ENCODE measurements at places on chromosomes 2 and 18.

DNA sequence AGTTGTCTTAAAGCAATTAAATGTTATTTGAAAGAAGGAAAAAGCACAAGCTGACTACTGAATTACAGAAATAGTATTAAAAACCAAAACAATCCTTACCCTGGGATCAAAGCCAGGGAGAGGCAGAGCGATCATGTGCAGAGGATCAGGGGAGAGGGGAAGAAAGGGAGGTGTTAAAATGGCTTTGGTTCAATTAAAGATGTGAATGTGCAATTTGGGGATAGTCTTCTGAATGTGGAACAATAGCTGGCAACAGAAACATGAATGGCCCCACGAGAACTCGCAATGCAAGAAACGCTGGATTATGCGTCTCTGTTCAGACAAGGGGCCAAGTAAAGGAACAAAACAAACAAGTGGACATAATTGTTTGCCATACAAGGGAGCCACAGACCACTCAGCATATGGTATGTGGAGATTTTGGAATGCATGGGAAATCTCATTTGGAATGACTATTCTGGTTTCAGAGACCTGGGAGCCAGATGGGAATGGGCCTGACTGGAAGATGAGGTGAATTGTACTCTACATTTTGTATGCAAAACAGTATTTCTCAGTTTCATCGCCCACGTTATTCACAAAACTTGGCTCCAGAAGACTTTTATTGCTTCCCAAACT is 155.4 kb downstream of the SLC4A3 start:
- DNase-seq = no peak

DNA sequence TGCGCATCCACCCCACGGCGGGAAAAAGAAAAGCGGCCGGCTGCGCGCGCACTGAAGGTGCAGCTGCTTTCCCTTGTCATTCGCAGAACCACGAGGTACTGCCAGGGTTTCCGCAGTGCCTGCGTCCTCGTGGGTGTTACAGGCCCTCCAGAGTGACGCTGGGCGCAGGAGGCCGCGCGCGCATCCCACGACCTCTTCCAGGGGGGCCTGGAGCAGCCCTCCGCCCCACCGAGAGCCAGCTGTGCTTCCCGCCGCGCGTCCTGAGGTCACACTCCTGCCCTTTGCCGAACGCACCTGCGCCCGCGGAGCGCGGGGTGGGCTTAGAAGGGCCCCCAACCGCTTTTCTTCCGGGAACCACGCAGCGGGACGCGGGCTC is 378 bp upstream of the IAH1 start:
- peak; percentile 46 for DNase-seq

- peak; percentile 24 for DNase-seq
Measured at GRCh38 chr2:33034784-33035183, 88.0 kb downstream of the LTBP1 start.

DNA sequence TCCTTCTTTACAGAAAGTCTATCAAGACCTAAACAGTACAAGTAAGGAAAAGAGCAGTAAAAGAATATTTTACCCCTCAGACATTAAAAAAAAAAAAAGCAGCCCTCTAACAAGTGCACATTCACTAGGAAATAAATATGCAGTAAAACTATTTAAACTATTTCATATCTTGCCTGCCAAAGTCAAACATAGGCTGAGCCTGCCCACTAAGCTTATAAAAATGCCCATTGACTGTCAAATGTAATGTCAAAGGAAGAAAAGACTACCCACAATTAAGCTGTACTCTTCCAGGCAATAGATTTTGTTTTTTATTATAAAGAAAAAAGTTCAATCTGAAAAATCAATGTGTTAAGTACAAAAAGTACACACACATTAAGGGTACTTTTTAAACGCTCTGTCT is 11.8 kb downstream of the ALS2 start:
- DNase-seq = peak; percentile 26

GRCh38 chr18:45104049-45104395 is 423.3 kb downstream of the SETBP1 start:
- no peak for DNase-seq

DNA sequence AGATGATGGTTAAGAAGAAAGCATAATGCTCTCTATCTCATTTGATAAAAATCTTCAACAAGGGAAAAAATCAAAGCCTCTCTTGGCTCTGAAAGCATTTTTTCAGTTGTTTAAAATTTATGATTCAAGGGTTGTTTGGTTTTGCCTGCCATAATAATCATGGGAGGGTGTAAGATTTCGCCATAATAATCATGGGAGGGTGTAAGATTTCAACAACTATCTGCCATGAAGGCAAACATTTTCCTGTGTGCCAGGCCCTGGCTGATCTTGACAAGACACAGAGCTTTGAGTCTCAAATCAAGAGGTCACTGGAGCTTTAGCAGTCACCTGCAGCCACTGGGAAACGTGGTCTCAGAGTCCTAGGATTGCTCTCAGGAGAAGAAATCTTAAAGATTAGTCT is 175.1 kb upstream of the PIEZO2 start:
- DNase-seq = no peak

GRCh38 chr2:112482309-112483041 is 519 bp downstream of the TTL start:
- DNase-seq = peak; percentile 56

- DNase-seq = no peak
Measured at GRCh38 chr2:1987379-1987778, 243.1 kb upstream of the PXDN start.

DNA sequence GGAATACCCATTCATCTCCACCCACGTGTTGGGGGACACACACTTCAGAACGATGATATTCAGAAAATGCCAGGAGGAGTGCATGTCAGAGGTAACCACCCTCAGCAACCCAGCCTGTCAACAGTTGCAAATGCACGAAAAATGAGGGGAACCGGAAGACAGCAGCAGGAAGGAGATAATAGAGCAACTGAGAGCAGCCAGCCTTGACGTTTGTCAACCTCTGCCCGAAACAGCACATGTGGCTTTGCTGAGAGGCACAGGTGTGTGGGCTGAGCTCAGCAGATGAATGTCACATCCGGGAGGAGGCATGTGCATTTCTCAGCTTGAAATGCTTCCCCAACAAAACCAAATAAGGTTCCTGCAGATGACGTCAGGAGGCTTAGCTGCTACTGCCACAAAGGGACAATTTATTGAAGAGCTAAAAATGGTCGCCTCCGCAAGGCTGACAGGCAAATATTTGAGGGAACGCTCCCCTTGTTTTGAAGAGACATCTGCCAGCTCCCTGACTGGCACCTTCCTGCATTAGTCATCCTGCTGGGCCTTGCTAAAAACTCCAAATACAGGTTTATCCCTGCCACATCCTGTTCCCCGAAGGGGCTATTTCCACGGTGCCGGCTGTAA is 419.0 kb downstream of the NBAS start:
- DNase-seq = no peak

- no peak for DNase-seq
Measured at GRCh38 chr2:62347563-62348270, 151.8 kb downstream of the B3GNT2 start.

- no peak for DNase-seq
Measured at GRCh38 chr2:68653034-68653433, 9.7 kb downstream of the PROKR1 start.

Measured in ACHN (cell line).